ENCODE measurements at places on chromosomes 3 and 15. TPM values are rescaled to one million over a fixed set of nuclear protein-coding genes. Genes with fewer than 3 reads are reported as not detected.

- no peak for DNase-seq
These were observed 227.3 kb upstream of the BCHE start for GRCh38 chr3:166064476-166064875.

DNA sequence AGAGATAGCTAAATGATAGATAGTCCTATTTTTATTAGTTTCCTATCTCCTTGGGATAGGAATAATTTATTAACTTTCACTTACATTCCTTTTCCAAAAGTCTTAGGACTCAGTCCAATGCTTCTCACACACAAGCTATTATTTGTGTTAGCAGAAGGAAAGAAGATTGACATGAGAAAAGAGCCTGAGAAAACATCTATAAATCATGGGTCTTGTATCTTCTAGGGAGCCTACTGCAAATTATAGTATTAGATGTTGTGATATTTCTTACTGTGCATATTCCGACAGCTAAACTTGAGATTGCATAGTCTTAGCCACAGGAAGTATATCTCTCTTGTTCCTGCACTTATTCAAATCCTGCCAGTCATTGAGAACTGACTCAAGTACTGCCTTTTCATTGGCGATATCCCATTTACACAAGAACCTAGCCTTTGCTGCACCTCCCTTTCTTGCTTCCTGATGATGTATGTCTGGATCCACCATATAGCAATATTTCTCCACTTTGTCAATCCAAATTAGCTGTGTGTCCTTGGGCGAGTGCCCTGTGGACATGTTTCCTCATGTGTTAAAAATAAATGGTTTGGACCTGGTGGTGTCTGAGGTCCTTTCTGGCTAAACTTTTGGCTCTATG is 245.1 kb upstream of the LMCD1 start:
- DNase-seq: no peak

DNA sequence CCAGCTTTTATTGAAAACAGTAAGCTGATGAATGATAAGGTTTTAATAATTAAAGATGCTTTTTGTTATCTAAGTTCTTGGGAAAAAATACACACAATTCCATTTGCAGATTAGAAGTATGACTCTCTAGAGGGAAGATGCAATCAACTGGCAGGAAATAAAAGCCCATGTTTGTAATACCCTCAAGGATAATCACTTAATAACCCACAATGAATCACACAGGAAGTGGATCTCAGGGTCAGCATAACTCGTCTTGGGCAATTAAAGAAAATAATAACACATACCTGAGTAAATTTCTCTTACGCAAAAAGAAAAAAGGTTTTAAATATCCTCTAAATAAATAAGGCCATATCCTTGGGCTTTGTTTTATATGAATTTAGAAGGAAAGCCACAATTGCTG is 9.4 kb upstream of the EID1 start:
- no peak for DNase-seq

- no peak for DNase-seq
These were observed 95.3 kb upstream of the OXTR start for GRCh38 chr3:8864402-8865350.

DNA sequence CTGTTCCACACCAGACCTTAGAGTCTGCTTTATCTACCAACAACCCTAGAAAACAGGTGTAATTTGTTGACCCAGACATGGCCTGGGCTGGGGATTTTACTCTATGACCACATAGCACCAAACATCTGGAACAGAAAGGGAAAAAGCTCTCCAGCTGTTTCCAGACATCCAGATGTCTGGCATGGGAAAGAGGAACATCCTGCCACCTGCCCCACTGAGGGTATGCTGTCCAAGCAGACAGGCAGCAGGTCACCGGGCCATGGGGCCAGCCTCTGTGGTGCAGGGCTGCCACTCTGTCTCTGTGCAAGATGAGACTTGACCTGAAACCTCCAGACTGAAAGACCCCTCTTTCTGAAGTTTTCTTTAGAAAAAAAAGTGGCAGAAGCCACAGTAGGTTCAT is 359.3 kb upstream of the ICE2 start:
- DNase-seq: no peak

- DNase-seq: no peak
These were observed 138.8 kb downstream of the AKAP13 start for GRCh38 chr15:85518979-85519761.

DNA sequence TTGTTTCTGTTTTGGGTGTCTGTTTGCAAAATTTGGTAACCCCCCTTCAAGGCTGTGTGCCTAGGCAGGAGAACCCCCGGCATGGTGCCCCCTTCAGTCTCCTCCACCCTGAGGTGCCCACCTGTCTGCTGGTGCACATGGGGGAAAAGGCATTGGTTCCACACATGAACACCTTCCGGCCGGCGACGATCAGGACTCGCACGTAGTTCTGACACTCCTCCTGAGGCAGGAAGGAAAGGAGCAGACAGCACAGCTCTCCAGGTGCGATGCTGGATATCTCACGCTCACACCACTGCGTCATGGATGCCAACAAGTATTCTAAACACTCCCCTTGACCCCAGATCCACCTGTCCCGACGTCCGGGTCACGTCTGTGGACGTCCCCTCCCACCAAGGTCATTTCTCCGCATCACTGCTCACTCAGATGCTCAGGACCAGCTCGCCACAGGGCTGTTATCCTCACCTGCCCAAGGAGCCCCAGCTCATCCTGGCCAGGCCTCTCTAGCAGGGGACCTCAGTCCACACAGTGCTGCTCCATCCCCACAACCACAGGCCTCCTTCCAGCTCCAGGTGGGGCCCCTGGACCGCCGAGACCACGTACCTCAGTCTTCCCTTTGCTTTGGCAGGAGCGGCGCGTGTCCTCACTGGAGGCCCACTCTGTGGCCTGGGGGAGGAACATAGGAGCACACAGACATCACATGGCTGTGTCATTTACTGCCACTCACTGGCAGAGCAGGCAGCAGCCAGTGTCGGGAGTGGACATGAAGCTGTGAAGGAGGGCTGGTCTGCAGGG is 99.0 kb downstream of the SEMA5B start:
- no peak for DNase-seq

DNA sequence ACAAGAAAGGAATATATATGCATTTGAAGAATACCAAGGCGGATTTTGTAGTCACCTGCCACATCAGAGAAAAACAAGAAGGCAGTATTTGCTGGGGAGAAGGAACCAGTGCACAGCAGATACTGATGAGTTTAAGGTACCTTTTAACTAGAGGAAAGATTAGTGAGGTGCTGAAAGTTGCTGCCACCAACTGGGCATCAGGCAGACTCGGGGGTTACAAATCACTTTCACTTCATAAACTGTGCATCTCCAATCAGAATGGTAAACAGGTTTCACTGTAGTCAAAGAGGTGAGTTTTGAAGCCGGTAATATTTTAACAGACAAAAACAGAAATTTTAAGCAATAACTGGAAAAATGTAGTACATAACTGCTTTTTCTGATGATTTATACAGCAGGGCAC is 4.1 kb downstream of the FBN1 start:
- no peak for DNase-seq

DNA sequence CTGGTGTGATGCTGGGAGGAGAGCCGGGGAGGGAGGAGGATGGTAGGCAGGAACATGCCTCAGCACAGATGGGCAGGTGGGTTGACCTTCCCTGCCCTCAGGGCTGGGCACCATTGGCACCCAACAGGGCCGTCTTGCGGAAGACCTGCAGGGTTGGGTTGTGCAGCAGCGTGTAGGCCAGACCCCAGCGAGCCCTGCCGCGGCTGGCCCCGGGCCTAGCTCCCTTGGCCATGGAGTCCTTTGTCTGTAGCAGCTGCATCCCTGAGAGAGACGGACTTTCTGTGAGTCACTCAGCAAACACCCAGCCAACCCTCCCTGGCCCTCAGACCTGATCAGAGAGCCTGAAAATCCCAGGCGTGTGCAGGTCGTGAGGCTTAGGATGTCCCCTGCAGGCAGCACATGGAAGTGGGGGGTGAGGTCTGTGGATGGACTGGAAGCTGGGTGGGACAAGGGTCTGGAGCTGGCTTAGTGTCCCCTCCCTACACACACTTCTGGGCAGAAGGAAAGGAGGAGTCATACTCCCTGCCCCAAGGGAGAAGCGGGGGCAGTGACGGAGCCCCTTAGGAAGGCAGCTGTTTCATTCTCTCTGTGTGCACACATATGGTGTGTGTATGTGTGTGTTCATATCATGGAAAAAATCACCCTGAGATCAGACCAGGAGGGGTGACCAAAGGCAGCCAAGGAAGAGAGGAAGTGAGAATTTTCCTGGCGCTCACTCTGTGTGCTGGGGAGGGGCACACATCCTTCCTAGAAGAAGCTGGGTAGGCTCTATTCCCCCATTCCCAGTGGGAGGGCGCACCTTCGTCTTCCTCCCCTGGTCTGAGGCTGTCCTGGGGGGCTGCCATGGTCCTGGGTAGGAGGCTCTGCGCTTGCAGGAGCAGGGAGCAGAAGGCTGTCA is 6.7 kb downstream of the ISLR start:
- DNase-seq: no peak

DNA sequence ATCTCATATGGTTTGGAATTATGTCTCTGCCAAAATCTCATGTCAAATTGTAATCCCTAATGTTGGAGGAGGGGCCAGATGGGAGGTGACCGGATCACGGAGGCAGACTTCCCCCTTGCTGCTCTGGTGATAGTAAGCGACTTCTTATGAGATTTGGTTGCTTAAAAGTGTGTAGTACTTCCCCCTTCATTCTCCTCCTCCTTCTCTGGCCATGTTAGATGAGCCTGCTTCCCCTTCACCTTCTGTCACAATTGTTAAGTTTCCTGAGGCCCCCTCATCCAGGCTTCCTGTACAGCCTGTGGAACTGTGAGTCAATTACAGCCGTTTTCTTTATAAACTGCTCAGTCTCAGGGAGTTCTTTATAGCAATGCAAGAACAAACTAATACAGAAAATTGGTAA is 51.1 kb downstream of the NEDD4 start:
- no peak for DNase-seq

- DNase-seq: no peak
These were observed 13.9 kb upstream of the ZBBX start for GRCh38 chr3:167394003-167394402.

DNA sequence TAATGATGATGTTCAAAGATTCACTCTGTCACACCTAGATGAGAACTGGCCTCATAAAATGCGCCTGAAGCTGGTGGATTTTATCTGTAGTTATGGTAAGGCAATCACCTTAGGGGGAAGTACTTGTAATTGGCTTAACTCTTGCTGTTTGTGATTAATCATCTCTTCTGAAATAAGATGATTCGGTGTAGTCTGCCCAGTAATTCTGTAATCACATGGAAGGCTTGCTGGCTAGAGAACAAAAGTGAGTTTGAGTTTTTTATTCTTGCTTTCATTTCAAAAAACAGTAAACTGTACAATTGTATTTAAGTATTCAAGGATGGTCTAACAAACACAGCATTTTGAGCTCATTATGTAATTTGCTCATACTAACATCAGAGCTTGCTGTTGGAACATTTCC is 72.1 kb downstream of the OTOL1 start:
- no peak for DNase-seq

- DNase-seq: no peak
These were observed 100.8 kb upstream of the ABHD17C start for GRCh38 chr15:80594091-80594889.

GRCh38 chr3:72034986-72035385 is 250.0 kb upstream of the PROK2 start:
- no peak for DNase-seq

DNA sequence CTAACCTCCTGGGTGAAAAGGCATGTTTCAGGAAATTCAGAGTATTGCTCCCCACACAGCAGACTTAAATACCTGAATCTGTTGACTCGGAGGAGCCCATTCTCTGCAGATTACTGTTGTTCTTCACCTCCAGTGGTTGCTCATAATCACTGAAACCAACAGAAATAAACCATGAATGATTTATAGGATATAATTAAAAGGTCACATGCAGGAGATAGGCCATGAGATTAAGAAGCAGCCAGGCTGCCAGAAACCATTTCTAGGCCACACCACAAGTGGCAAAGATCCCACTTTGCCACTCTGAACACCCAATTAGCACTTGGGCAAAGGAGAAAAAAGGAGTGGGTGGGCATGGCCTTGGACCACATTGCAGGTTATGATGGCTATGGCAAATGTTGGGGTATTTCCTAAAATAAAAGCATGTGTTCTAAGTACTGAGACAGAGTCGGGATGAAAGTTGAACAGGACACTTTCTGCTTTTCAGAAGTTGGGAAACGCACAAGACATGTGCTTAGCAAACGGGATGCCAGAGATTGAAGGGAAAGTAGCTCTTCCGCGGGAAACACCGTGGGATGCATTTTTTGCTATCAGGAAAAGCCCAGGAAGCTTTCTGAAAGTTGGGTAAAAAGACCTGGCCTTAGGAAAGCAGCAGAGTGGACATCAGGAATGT is 1.5 kb downstream of the CDC25A start:
- DNase-seq: no peak

Gene PLXNA1
- total RNA-seq: 83.1 TPM

Gene CLPX
- 41.0 TPM for total RNA-seq

Gene FOXP1
- total RNA-seq: 33.3 TPM

Gene APOD
- total RNA-seq: not detected

Gene CD86
- not detected for total RNA-seq

Gene SPINT1
- 180 TPM for total RNA-seq

Gene COL6A6
- total RNA-seq: not detected

Gene ZMYND10
- 8.7 TPM for total RNA-seq
